ENCODE measurements at places on chromosomes 5 and 9. TPM values are rescaled to one million over a fixed set of nuclear protein-coding genes. Genes with fewer than 3 reads are reported as not detected.

Gene MYMK
- not detected for total RNA-seq

Gene TRPM3
- 4.5 TPM for total RNA-seq

Gene PLAC8L1
- total RNA-seq: 0.52 TPM

Gene CSNK1G3
- total RNA-seq: 39.7 TPM

Gene BTNL8
- not detected for total RNA-seq

Gene PCAT7
- total RNA-seq: not detected

Gene ADAMTS12
- 49.7 TPM for total RNA-seq

Gene DNAJC25
- total RNA-seq: 8.1 TPM

Gene FOXD4L3
- total RNA-seq: 0.10 TPM

Gene NR5A1
- total RNA-seq: not detected

Gene LIX1
- not detected for total RNA-seq

Measured in smooth muscle cell of the pulmonary artery (primary cell).